Stimulated activated CD4-positive, alpha-beta T cell treated with anti-CD3 and anti-CD28 coated beads, TNF-alpha, amount 100 ng/mL, for 48 hours (primary cell): ENCODE measurements at places on chromosomes 5 and 9.

DNA sequence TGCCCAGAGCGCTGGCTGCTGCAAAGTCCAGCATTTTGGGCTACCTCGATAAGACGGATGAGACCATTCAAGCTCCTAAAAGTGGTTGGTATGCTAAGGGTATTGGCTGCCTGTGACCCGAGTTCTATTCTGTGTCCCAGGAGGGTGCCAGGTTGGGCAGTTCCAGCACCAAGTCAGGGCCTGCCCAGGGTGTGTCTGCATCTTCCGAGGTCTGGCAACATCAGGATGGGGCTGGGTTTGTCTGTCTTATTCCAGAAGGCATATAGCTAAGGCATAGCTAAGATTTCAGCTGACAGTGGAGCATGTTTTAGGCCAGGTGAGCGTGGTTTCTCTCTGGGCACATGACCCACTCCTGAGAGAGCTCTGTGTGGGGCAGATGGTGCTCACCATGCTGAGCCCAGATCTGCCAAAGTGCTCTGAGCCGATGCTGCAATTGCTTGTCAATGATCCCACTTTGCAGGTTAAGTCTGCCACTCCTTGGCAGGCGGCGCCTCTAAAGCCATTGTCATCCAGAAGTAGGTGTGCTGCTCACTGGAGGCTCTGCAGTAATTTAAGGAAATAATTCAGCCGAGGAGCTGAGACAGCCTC is 7.8 kb downstream of the SLC9A3 start:
- no peak for DNase-seq

- no peak for DNase-seq
Measured at GRCh38 chr5:106080535-106080934, 1590.2 kb downstream of the EFNA5 start.

- no peak for DNase-seq
Measured at GRCh38 chr5:119426057-119426456, 26.2 kb upstream of the HSD17B4 start.

GRCh38 chr5:129672006-129672405 is 75.9 kb upstream of the MINAR2 start:
- DNase-seq = no peak

- DNase-seq = no peak
Measured at GRCh38 chr5:93746406-93747056, 5.1 kb upstream of the POU5F2 start.

DNA sequence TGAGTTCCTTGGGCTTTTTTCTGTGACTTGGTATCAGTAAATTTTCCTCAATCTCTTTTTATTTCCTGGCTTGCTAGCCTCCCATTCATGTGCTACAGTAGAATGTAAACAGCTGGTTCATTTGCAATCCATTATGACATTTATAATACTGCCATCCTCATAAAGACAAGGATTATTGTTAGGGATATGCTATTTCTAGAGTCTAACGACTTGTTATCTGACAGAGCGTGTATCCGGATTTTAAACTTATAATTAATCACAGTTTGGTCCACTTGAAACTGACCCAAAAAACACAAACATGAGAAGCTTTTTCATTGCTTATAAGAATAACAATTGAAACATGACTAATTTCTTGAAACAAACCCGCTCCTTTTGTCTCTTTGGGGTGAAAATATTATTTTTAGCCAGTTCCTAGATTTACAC is 585.8 kb downstream of the TLE4 start:
- no peak for DNase-seq

- no peak for DNase-seq
Measured at GRCh38 chr9:93185266-93186214, 1.6 kb downstream of the WNK2 start.

- DNase-seq = no peak
Measured at GRCh38 chr5:179222246-179223017, 122.8 kb downstream of the ADAMTS2 start.

DNA sequence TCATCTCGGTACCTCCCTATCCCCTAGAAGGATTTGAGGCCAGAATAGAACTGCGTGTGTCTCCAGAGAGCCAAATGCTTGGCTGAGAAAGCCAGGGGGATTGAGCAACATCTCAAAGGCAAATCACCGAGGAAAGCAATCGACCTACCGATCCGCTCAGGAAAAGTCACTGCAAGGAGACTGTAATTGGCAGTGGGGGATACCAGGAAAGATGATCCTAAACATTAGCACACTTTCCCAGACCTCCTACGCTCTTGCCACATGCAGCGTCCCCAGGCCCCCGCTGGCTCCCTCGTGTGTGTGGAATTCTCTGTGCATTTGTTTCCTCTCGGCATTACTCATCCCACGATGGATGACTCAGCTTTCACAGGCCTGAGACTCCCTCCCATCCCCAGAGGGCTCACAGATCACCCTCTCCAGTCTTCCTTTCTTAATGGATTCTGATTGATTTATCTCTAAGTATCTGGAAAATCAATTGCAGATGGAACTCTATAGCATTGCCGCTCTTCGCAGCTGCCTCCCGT is 82.2 kb upstream of the ICE1 start:
- no peak for DNase-seq

- no peak for DNase-seq
Measured at GRCh38 chr9:124779368-124780059, 2.6 kb downstream of the OLFML2A start.

GRCh38 chr9:114177423-114178064 is 22.2 kb downstream of the COL27A1 start:
- no peak for DNase-seq

DNA sequence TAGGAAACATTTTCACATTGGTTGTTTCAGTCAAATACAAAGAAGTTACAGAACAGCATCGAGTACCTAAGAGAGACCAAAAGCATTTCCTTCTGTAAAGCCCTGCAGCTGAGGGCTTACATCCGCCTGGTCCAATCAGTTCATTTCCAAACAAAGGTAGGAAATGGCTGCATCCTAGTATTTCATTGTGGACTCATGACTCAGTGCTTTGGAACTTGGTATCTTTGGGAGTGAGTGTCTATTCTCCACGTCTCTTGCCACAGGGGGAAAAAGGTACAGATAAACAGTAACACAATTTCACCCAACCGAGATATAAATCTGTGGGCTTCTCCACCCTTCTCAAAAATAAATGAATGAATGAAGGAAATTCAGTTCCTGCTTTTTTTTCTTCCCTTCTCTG is 75.4 kb downstream of the NFIB start:
- DNase-seq = no peak

GRCh38 chr9:134179918-134180785 is 15.8 kb upstream of the RNU6ATAC start:
- no peak for DNase-seq

DNA sequence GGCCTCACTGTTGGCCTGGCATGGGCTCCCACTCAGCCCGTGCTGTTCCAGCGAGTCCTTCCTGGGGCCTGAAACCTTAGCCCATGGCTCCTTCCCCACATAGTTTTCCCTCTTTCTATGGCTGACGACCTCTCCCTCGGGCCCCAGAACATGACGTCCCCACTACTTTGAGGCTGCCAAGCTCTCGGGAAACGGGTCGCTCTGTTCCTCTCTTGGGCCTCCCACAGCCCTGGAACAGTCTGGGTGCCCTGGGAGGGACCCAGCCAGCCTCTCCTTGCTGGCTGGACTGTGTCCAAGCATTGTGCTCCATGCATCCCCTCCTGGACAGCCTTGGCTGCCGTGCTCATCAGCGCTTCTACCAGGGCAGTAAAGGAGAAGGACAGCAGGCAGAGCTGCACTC is 118.3 kb downstream of the SYK start:
- DNase-seq = no peak

GRCh38 chr5:81359108-81359507 is 34.8 kb downstream of the ACOT12 start:
- no peak for DNase-seq
